ENCODE measurements at places on chromosomes 7 and 10.

- H3K36me3 ChIP-seq, result peaks cover 21% of the 10 kb centered on the region
- H3K4me1 ChIP-seq, result peaks cover 53% of the 10 kb centered on the region
- H3K27me3 ChIP-seq, result no peaks in the 10 kb centered on the region
Measured at GRCh38 chr10:112379635-112380296, 5.8 kb downstream of the ACSL5 start.

DNA sequence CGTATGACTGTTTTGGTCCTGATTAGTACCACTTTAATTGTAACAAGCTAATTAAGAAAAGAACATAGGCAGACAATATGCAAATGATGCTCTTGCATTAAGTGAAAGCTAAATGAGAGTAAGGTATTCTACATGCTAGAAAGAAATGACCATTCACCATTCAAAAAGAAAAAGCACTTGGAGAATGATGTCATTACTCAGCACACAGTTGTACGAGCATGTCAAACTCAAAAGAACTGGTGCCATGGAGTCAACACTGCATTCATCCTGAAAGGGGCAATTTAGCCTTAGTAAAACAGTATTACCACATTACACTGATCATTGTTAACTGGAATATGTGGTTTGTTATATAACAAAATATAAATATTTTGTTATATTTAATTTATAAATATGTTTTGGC is 136.2 kb upstream of the CTTNBP2 start:
- no peak overlapping the region for H3K4me3 ChIP-seq
- H3K4me1 ChIP-seq, result no peaks in the 10 kb centered on the region
- H3K36me3 ChIP-seq, result no peaks in the 10 kb centered on the region
- no peak for DNase-seq

DNA sequence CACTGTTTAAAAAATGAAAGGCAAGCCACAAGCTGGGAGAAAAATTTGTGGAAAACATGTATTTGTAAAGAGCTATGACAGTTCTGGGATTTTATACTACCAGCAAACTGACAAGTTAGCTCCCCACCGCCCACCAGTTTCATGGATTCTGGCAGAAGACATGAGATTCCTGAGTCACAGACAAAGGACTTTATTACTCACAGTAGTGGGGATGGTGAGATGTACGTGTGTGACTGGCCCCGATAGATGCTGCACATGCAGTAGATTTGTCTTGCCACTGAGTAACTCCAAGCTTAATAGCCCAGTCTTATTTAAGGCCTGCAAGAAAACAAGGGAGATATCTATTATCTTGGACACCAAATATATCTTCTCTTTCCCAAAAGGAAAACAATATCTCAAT is 281.7 kb downstream of the AHR start:
- no peaks in the 10 kb centered on the region for H3K27me3 ChIP-seq
- H3K36me3 ChIP-seq, result no peaks in the 10 kb centered on the region
- H3K27ac ChIP-seq, result no peak overlapping the region
- H3K4me1 ChIP-seq, result no peaks in the 10 kb centered on the region
- no peak for DNase-seq

DNA sequence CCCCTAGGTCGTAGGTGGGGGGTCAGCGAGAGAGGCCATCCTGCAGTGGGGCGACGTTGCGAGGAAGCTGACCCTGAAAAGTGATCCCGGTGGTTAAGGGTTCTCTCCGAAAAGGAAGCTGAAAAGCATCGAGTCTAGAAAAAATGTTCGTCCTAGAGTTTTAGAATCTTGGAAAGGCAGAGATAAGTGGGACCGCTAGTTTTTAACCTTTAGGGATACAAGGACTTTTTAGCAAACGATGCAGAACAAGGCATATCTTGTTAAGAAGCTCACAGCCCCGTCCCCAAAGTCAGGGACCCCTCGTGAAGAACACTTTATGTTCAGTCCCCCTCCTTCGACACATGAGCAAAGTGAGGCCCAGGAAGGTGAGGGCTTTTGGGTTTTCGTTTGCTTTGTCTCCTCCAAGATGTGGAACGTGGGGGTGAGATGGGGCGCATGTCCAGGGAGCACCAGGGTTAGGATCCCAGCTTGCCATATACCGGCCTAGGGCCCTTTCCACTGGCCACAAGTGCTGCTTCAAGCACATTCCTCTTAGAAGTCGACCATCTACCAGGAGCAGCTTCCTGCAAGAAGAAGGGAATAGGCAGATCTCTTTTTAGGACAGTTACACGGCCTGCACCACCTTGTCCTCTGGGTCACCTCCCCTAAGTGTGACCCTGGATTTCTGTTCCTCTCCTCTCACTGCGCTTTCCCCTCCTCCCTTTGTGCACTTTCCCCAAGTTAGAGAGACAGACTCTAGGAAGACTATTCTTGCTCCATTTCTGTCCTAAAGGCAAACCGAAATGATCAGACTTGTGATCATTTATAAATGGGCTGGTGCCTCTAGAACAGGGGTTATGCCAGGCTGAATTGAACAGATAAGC is 969 bp downstream of the SLC35G1 start:
- H3K4me1 ChIP-seq, result peaks cover 25% of the 10 kb centered on the region
- H3K27ac ChIP-seq, result no peak overlapping the region
- peak overlapping the region; percentile 81 for H3K4me3 ChIP-seq
- H3K27me3 ChIP-seq, result no peaks in the 10 kb centered on the region
- no peaks in the 10 kb centered on the region for H3K36me3 ChIP-seq

GRCh38 chr10:2012209-2012608 is 274.9 kb upstream of the ADARB2 start:
- no peaks in the 10 kb centered on the region for H3K36me3 ChIP-seq
- no peaks in the 10 kb centered on the region for H3K27me3 ChIP-seq

GRCh38 chr7:46678421-46678820 is 757.3 kb upstream of the IGFBP3 start:
- H3K27me3 ChIP-seq, result no peaks in the 10 kb centered on the region
- no peak for DNase-seq
- no peaks in the 10 kb centered on the region for H3K36me3 ChIP-seq
- H3K4me1 ChIP-seq, result no peaks in the 10 kb centered on the region
- H3K4me3 ChIP-seq, result no peak overlapping the region

Data from CD4-positive, CD25-positive, alpha-beta regulatory T cell (primary cell).